ENCODE measurements at places on chromosomes 2 and 18. TPM values are rescaled to one million over a fixed set of nuclear protein-coding genes. Genes with fewer than 3 reads are reported as not detected.

TCF23 gene
- not detected for total RNA-seq

GRCh38 chr2:677959-678550 is 849 bp upstream of the TMEM18 start:
- peaks cover 16% of the 10 kb centered on the region for H3K4me1 ChIP-seq
- H3K4me3 ChIP-seq = peak overlapping the region; percentile 86
- no peak for DNase-seq
- H3K27me3 ChIP-seq = no peaks in the 10 kb centered on the region
- H3K27ac ChIP-seq = peak overlapping the region; percentile 96

DNA sequence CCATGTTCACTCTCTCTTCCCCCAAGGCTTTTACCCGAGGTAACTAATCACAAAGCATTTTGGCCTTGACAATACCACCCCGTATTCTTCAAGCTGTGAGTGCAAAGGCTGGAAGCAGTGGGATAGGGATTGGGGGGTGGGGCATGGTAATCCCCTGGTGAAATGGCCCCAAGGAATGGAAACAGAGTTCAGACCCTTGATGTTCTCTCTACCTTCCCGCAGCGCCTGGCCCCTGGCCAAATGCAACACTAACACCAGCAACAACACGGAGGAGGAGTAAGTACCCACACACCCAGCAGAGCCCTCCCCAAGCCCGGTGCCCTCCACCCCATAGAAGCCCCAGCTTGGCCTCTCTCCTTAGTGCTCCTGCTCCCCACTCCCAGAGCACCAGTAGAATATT is 36.9 kb downstream of the CNGA3 start:
- no peaks in the 10 kb centered on the region for H3K27me3 ChIP-seq
- H3K27ac ChIP-seq = no peak overlapping the region
- no peak for DNase-seq
- no peaks in the 10 kb centered on the region for H3K36me3 ChIP-seq
- no peaks in the 10 kb centered on the region for H3K4me1 ChIP-seq
- no peak overlapping the region for H3K4me3 ChIP-seq

DNA sequence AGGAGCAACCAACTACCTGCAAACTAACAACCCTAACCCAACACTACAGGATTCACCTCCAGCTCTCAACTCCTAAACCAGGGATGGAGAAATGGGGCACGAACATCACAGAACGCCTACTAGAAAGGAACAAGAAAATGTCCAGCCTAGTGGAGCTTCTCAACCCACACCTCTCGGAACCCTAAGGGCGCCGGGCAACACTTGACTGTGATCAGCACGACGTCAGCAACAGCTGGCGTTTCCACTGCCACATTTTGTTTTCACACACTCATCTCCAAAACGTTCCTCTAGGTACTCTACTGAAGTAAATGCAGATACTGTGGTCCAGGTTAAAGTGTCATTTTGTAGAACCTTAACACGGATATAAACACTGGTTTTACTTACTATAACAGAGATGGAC is 4.2 kb downstream of the RNASEH1 start:
- H3K36me3 ChIP-seq = peaks cover 40% of the 10 kb centered on the region
- no peak overlapping the region for H3K4me3 ChIP-seq
- H3K27me3 ChIP-seq = no peaks in the 10 kb centered on the region
- no peak overlapping the region for H3K27ac ChIP-seq
- no peak for DNase-seq

GRCh38 chr2:222319586-222320435 is 21.0 kb upstream of the PAX3 start:
- no peaks in the 10 kb centered on the region for H3K4me1 ChIP-seq
- H3K36me3 ChIP-seq = no peaks in the 10 kb centered on the region
- peaks cover 17% of the 10 kb centered on the region for H3K27me3 ChIP-seq
- no peak overlapping the region for H3K4me3 ChIP-seq
- H3K27ac ChIP-seq = no peak overlapping the region

- H3K4me1 ChIP-seq = peaks cover 4% of the 10 kb centered on the region
- H3K4me3 ChIP-seq = no peak overlapping the region
- H3K36me3 ChIP-seq = no peaks in the 10 kb centered on the region
- H3K27ac ChIP-seq = no peak overlapping the region
- no peaks in the 10 kb centered on the region for H3K27me3 ChIP-seq
Measured at GRCh38 chr2:50955081-50955480, 76.9 kb downstream of the NRXN1 start.
